A673 (cell line): ENCODE measurements at places on chromosomes 16 and 17.

DNA sequence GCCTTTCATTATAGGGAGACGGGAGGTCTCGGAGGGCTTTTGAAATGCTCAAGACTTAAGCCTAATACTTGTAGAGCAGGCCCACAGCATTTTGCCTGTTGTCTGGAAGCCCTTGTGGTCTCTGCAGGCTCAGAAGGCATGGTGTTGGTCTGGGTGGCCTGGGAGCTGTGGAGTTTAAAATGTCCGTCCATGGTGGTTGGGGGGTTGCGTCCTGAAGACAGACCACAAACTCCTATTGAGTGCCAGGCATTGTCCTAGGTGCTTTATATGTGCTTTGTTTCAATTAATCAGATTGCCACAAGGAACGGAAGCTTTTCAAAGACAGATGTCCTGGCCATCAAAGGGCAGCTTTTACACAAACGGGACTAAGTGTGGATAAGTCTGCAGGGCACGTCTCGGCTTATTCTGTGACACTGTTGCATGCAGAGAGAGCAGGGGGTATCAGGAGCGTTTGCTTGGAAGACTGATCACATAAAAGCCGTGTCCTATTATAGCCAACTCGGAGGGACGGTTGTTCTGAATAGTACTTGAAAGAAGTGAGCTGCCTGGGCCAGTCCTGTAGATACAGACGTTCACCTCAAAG is 7.8 kb downstream of the NTN1 start:
- no peak for DNase-seq

DNA sequence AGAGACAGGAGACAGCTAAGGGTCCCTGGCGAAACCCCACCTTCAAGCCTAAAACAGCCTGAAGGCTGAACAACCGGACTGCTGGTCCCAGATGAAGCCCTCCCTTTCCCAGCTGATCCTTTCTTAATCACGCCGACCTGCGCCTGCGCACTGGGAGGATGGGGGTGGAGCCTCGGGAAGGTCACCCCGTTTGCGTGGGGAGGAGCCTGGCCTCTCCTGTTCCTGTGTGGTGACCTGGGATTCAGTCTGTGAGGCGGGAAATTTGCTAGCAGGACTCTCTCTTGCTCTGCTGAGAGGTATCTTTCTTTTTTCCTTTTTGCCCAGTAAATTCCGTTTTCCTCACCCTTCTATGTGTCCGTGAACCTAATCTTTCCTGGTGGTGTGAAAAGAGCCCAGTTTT is 9.6 kb downstream of the FAM20A start:
- no peak for DNase-seq

GRCh38 chr16:12535535-12536411 is 267.9 kb downstream of the CPPED1 start:
- DNase-seq = no peak

GRCh38 chr16:90019543-90020259 is 445 bp upstream of the DBNDD1 start:
- DNase-seq = peak; percentile 70

DNA sequence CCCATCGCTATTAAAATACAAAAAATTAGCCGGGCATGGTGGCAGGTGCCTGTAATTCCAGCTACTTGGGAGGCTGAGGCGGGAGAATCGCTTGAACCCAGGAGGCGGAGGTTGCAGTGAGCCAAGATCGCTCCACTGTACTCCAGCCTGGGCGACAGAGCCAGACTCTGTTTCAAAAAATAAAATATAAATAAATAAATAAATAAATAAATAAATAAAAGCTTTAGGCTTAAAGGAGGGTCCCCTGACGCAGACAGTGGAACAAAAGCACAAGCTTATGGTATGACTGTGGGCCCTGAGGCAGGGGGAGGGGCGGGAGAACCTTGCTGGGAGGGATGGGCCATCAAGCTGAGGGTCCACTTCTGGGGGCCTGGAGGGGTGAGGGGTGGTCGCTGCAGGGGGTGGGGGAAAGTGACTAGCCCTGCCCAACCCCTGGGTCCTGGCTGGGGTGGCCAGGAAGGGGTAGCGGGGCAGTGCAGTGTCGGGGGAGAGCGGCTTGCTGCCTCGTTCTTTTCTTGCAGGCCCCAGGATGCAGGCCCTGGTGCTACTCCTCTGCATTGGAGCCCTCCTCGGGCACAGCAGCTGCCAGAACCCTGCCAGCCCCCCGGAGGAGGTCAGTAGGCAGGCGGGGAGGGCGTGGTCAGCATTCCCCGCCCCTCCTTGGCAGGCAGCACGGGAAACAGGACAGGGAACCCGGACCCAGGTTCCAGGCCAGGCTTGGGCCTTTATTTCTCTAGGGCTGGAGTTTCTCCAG is 4.7 kb downstream of the SERPINF1 start:
- DNase-seq = no peak

DNA sequence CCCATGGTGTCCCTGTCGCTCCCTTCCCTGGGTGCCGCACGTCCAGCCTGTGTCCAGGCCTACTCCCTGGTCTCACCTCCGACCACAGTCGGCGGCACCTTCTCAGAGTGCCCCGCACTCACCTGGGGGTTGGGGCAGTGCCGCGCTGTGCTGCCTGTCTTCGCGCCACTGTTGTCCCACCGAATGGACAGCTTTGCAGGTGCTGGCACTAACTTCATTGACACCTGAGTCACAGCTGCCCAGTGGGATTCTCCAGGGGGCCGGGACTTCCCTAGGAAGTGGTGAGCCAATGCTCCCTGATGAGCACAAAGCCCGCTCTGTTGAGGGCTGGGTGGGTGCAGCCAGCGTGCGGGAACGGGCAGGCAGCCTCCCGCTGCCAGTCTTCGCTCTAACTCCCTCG is 24.3 kb upstream of the DBNDD1 start:
- DNase-seq = no peak

DNA sequence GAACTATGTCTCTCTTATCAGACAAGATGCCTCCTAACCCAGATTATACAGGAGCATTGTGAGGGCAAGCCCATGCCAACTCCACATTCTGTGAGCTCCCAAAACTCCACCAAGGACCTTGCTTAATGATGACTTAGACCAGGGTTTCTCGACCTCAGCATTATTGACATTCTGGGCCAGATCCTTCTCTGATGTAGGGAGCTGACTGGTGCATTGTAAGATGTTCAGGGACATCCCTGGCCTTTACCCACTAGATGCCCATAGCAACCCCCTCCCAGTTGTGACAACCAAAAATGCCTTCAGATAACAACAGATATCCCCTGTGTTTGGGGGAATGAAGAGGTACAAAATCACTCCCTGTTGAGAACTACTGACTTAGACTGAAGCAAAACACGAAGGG is 43.6 kb downstream of the HOXB1 start:
- DNase-seq = no peak

- DNase-seq = no peak
These were observed 178.7 kb upstream of the ZFHX3 start for GRCh38 chr16:73226675-73227074.

GRCh38 chr17:82772026-82772425 is 20.2 kb downstream of the TBCD start:
- no peak for DNase-seq

DNA sequence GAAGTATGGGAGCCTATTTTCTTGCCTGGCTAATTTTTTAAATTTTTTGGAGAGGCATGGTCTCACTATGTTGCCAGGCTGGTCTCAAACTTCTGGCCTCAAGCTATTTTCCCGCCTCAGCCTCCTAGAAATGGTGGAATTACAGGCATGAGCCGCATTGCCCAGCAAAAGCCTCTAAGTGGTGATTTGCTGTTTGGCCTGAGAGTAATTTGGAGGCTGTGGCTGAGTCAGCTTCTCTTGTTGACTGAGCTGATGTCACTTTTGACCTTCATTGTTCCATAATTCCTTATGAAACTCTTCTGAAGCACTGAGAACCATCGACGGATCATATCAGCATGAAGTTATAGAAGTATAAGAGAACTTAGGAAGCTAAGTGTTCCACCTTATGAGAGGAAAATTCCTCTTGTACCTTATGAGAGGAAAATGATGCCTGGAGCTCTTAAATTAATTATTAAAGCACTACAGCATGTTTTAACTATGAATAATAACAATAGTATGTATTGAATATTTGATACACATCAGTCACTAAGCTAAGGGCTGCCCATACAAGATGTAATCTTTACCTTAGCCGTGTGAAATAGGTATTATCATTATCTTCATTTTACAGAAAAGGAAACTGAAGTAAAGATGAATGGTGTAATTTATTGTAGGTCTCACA is 220.8 kb upstream of the MON1B start:
- no peak for DNase-seq

DNA sequence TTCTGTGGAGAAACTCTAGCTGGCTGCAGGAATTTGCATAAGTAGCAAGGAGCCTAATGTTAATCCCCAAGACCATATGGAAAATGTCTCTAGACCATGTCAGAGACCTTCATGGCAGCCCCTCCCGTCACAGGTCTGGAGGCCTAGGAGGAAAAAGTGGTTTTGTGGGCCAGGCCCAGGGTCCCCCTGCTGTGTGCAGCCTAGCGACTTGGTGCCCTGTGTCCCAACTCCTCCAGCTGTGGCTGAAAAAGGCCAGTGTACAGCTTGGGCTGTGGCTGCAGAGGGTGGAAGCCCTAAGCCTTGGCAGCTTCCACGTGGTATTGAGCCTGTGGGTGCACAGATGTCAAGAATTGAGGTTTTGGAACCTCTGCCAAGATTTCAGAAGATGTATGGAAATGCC is 306.9 kb upstream of the CA10 start:
- no peak for DNase-seq

DNA sequence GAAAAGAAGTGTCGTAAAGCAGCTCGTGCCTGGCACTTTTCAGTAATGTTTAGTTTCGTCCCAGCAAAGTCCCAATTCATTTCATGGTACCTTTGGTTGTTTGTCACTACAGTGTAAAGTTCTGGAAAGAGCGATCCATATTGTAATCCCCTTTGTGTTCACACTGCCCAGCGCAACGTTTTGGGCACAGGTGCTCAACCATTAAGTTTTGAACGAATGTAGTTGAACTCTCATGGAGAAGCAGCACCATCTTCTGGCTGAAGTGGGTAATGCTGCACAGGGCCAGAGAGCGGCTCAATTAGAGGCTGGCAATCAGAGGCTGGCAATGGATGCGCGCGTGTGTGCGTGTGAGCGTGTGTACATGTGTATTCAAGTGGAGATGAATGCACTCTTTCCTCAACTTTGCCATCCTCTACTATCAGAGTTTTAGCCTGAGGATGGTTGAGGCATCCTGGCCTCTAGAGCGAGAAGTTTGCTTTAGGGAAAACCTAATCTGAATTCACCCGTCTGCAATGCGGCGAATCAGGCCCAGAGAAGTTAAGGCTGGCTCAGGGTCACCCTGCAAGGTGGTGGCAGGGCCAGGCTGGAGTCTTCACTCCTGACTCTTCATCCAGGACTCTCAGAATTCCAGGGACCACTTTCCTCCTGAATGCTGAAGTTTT is 29.9 kb downstream of the DYNLL2 start:
- DNase-seq = peak; percentile 83

DNA sequence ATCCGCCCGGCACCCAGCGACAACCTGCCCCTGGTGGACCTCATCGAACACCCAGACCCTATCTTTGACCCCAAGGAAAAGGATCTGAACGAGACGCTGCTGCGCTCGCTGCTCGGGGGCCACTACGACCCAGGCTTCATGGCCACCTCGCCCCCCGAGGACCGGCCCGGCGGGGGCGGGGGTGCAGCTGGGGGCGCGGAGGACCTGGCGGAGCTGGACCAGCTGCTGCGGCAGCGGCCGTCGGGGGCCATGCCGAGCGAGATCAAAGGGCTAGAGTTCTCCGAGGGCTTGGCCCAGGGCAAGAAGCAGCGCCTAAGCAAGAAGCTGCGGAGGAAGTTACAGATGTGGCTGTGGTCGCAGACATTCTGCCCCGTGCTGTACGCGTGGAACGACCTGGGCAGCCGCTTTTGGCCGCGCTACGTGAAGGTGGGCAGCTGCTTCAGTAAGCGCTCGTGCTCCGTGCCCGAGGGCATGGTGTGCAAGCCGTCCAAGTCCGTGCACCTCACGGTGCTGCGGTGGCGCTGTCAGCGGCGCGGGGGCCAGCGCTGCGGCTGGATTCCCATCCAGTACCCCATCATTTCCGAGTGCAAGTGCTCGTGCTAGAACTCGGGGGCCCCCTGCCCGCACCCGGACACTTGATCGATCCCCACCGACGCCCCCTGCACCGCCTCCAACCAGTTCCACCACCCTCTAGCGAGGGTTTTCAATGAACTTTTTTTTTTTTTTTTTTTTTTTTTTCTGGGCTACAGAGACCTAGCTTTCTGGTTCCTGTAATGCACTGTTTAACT is 1.0 kb downstream of the NOG start:
- peak; percentile 31 for DNase-seq

DNA sequence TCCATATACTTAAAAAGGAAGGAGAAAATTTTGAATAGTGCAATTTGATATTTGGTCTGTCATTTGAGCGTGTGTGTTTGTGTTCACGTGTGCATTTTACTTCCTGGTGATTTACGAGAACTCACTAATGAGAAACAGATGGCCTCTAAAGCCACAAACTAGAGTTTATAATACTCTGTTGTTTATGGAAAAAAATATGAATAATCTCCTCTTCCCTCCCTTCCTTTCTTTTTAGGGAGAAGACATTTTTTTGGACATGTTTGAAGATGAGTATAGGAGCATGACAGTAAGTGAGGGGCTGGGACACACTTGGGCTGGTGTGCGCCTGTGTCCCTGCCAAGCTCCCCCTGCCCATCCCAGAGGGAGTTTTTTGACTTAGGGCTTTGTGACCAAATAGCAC is 102.7 kb downstream of the CLEC16A start:
- DNase-seq = peak; percentile 66

DNA sequence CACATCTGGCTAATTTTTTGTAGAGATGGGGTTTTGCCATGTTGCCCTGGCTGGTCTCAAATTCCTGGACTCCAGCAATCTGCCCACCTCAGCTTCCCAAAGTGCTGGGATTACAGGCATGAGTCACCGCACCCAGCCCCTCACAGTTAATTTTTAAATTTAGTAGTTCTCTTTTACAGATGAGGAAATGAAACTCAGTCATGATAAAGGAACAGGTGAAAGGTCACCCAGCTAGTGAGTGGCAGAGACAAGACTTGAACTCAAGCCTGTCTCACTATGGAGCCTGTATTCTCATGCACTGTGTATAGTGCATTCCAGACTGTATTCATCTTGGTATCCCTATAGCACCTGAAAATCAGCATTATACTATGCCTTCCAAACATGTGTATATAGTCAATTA is 77.1 kb upstream of the WSB1 start:
- DNase-seq = no peak

GRCh38 chr16:2468233-2468724 is 2.8 kb upstream of the NTN3 start:
- DNase-seq = peak; percentile 64

GRCh38 chr17:41782142-41782541 is 4.4 kb downstream of the JUP start:
- no peak for DNase-seq

DNA sequence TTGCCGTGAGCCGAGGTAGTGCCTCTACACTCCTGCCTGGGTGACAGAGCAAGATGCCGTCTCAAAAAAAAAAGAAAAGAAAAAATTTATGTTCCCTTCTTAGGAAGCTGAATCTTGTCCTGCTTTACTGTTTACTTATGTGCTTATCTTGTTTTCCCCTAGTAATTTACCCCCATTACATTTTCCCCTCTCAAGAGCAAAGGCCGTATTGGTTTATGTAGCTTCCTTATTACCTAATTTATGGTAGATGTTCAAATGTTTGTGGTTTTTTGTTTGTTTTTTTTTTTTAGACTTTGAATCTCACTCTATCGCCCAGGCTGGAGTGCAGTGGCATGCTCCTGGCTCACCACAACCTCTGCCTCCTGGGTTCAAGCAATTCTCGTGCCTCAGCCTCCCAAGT is 10.3 kb upstream of the SLC52A1 start:
- DNase-seq = no peak

- no peak for DNase-seq
These were observed 15.9 kb downstream of the ZC3H7A start for GRCh38 chr16:11780991-11781680.
